Activated CD4-positive, alpha-beta T cell treated with anti-CD3 and anti-CD28 coated beads, Interleukin-2, amount 10 ng/mL, durations not matched to agents 7 days and 5 days (primary cell): ENCODE measurements at places on chromosomes 13 and 19. TPM values are rescaled to one million over a fixed set of nuclear protein-coding genes. Genes with fewer than 3 reads are reported as not detected.

DNA sequence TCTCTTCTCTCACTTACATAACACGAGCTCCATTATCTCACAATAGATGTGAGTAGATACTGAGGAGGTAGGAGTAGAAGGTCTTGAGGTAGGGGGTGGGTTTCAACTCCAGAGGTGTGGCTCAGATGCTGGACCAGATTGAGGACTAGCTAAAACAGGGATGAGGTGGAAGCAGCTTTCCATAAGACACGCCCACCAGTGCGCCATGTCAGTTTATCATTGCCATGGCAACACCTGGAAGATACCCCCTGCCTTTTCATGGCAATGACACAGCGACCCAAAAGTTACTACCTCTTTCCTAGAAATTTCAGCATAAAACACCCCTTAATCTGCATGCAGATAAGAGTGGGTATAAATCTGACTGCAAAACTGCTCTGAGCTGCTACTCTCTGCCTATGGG lies 44.1 kb downstream of the KCTD15 start:
- no peaks in the 10 kb centered on the region for H3K36me3 ChIP-seq
- no peak overlapping the region for H3K27ac ChIP-seq
- H3K4me3 ChIP-seq = no peak overlapping the region
- no peak for DNase-seq
- peaks cover 16% of the 10 kb centered on the region for H3K27me3 ChIP-seq

DNA sequence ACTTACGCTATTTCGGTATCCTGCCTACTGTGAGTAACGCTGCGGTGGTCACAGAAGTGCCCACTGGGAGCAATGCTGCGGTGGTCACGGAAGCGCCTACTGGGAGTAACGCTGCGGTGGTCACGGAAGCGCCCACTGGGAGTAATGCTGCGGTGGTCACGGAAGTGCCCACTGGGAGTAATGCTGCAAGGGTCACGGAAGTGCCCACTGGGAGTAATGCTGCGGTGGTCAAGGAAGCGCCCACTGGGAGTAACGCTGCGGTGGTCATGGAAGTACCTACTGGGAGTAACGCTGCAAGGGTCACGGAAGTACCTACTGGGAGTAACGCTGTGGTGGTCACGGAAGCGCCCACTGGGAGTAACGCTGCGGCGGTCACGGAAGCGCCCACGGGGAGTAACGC lies 52.1 kb upstream of the SOX1 start:
- H3K27me3 ChIP-seq = no peaks in the 10 kb centered on the region
- no peak overlapping the region for H3K27ac ChIP-seq
- H3K4me3 ChIP-seq = no peak overlapping the region
- no peaks in the 10 kb centered on the region for H3K36me3 ChIP-seq
- no peak for DNase-seq
- no peaks in the 10 kb centered on the region for H3K4me1 ChIP-seq

Gene MBD3L2
- not detected for total RNA-seq

GRCh38 chr13:113465300-113465699 lies 12.0 kb upstream of the ADPRHL1 start:
- peaks cover 5% of the 10 kb centered on the region for H3K36me3 ChIP-seq
- H3K27me3 ChIP-seq = no peaks in the 10 kb centered on the region
- H3K4me1 ChIP-seq = peaks cover 6% of the 10 kb centered on the region
- H3K27ac ChIP-seq = no peak overlapping the region
- H3K4me3 ChIP-seq = no peak overlapping the region

DNA sequence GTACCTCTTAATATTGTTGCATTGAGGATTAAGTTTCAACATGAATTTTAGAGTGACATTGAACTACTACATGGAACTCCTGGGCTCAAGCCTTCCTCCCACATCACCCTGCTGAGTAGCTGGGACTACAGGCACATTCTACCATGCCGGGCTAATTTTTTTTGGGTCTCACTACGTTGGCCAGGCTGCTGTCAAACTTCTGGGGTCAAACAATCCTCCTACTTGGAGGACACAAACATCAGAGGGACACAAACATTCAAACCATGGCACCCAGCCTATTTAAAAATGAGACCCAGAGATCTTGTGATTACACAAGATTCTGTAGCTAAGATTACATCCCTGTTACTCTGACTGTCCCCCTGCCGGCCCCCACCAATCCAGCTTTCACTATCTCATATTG lies 180.9 kb downstream of the KCNRG start:
- no peak for DNase-seq
- no peak overlapping the region for H3K27ac ChIP-seq
- H3K4me1 ChIP-seq = no peaks in the 10 kb centered on the region
- H3K4me3 ChIP-seq = no peak overlapping the region
- H3K27me3 ChIP-seq = peaks cover 12% of the 10 kb centered on the region
- H3K36me3 ChIP-seq = no peaks in the 10 kb centered on the region
